ENCODE measurements at places on chromosomes 2 and 18. TPM values are rescaled to one million over a fixed set of nuclear protein-coding genes. Genes with fewer than 3 reads are reported as not detected.

The GKN2 gene
- 3.7 TPM for total RNA-seq

The IKZF2 gene
- total RNA-seq: 0.24 TPM

The PCARE gene
- not detected for total RNA-seq

The SPHKAP gene
- total RNA-seq: not detected

The SAG gene
- total RNA-seq: not detected

The CYS1 gene
- 1.4 TPM for total RNA-seq

The FAM237A gene
- not detected for total RNA-seq

The SKOR2 gene
- total RNA-seq: not detected

The C2orf74 gene
- 15.1 TPM for total RNA-seq

The IL36A gene
- not detected for total RNA-seq

The ANO7 gene
- total RNA-seq: 2.1 TPM

The LAMA3 gene
- 29.5 TPM for total RNA-seq

The ANKRD30B gene
- total RNA-seq: not detected

The CD207 gene
- total RNA-seq: not detected

The ALKAL2 gene
- not detected for total RNA-seq

The DQX1 gene
- total RNA-seq: not detected

The RBM44 gene
- total RNA-seq: 0.33 TPM

The DNAH7 gene
- 0.93 TPM for total RNA-seq

The DUSP2 gene
- 0.53 TPM for total RNA-seq

The CABLES1 gene
- 12.9 TPM for total RNA-seq

The SKA1 gene
- 12.2 TPM for total RNA-seq

The NEUROD1 gene
- total RNA-seq: not detected

The PSMA8 gene
- not detected for total RNA-seq

The PRSS56 gene
- 0.16 TPM for total RNA-seq

The SERPINB11 gene
- not detected for total RNA-seq

The TMEM200C gene
- total RNA-seq: not detected

The CHMP1B gene
- 50.2 TPM for total RNA-seq

The KCNJ3 gene
- not detected for total RNA-seq

The DAW1 gene
- 1.7 TPM for total RNA-seq

The PDE1A gene
- 0.10 TPM for total RNA-seq

The GRHL1 gene
- 1.7 TPM for total RNA-seq

The VRK2 gene
- total RNA-seq: 29.8 TPM

The DCC gene
- total RNA-seq: not detected

The BOLL gene
- total RNA-seq: not detected

The SIGLEC15 gene
- 0.44 TPM for total RNA-seq

The ONECUT2 gene
- total RNA-seq: 0.59 TPM

The RBKS gene
- total RNA-seq: 8.8 TPM

The MBP gene
- total RNA-seq: 29.2 TPM

The RTP5 gene
- not detected for total RNA-seq

The CERKL gene
- 0.30 TPM for total RNA-seq

The CCL20 gene
- total RNA-seq: 7.2 TPM

The DUSP11 gene
- total RNA-seq: 38.1 TPM

The TUBA3E gene
- total RNA-seq: not detected

The CTLA4 gene
- total RNA-seq: not detected

The MDH1B gene
- 1.7 TPM for total RNA-seq

The C18orf54 gene
- total RNA-seq: 3.5 TPM

The REG3G gene
- total RNA-seq: not detected

The SMC6 gene
- 34.3 TPM for total RNA-seq

The TSHZ1 gene
- total RNA-seq: 6.4 TPM

The IL36G gene
- not detected for total RNA-seq

The UGT1A7 gene
- total RNA-seq: 6.0 TPM

The COLEC12 gene
- total RNA-seq: 0.06 TPM

The ASB18 gene
- not detected for total RNA-seq

The UGT1A10 gene
- 0.26 TPM for total RNA-seq

The TIGD1 gene
- 4.7 TPM for total RNA-seq

All from A549 treated with DMSO at 1 μM for 4 hours (cell line).